NK-92 treated with Interleukin-12 subunit alpha and Interleukin-12 subunit beta, amount 100 ng/mL, for 24 hours (cell line): ENCODE measurements at places on chromosomes 7 and 10.

- DNase-seq, result no peak
Measured at GRCh38 chr7:25181532-25181931, 46.8 kb downstream of the NPVF start.

- no peak for DNase-seq
Measured at GRCh38 chr10:58952747-58953466, 223.5 kb upstream of the PHYHIPL start.

DNA sequence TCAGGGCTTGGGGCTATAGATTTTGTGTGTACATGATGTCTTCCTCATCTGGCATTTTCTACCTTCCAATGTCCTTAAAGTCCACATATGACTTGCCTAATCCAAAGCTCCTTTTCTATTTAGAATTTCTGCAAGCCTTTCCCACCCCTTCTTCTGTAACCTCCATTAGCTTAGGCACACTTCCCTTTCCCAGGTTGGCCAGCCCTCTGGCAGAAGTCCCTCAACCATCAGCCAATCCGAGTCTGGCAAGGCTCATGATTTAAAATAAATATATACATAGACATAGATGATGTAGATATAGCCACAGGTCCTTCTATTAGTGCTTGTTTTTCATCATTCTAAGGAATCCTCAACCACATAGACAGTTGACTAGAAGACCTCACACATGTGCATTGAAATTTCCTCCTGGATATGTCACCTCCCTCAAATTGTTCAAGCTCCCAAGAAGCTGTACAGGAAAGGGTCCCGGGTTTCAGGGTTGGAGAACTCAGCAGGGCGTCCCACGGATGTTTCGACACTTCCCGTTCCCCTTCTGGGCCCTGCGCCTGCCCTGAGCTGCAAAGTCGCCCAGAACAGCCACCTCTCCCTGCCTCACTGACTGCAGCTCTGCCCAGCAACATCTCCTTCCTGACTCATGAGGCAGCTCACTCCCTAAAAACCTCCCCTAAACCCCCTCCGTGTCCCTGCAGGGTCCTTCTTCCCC, 20.4 kb upstream of the PIK3AP1 start:
- no peak for DNase-seq

DNA sequence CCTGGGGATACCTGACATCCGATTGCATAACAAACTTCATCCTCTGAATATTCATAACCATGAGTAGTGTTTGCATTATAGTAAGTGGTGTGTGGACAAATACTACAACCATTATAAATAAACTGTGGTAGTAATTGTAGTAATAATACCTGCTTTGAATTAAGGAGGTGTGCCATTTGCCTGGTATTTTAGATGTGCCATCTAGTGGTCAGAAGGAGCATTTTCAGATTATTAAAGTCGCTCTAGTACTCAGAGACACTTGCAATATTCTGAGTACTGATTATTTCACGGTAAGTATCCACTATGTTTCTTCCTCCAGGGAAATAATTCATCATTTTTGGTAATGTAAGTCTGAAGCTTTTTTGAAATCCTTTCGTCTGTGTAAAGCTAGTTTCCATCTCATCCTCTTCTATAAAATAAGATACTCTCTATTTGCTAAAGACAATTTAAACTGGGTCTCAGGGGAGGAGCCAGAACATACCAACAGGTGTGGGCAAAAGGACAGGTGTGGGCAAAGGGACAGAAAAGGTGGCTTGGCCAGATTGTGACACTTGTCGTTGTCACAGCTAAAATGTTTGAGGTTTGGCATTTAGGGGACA, 115.3 kb upstream of the WDR11 start:
- DNase-seq, result no peak

DNA sequence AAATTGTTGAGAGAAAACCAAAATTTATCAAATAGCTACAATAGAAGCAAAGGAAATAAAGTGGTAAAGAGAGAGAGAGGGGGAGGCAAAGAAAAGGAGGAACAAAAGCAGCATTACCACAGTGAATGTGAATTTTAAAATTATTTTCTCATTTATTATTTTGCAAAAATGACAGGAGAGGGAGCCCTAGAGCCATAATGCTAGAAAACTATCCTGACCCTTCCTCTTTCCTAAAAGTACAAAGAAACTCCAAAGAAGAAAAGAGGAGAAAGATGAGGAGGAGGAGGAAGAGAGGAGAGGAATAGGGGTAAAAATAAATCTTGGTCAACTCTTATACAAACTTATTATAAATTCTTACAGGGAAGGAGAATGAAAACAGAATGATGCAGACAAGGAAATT, 921.5 kb downstream of the NRG3 start:
- DNase-seq, result no peak

- no peak for DNase-seq
Measured at GRCh38 chr7:94206295-94206694, 188.4 kb upstream of the COL1A2 start.

- no peak for DNase-seq
Measured at GRCh38 chr10:119166118-119166500, 595 bp upstream of the SFXN4 start.

GRCh38 chr10:102540023-102540422, 36.3 kb downstream of the SUFU start:
- DNase-seq, result no peak

- DNase-seq, result no peak
Measured at GRCh38 chr7:47571331-47572093, 10.4 kb downstream of the TNS3 start.

GRCh38 chr7:105764506-105764905, 111.9 kb downstream of the ATXN7L1 start:
- DNase-seq, result no peak

GRCh38 chr7:123075838-123076467, 80.5 kb upstream of the TAS2R16 start:
- DNase-seq, result no peak

DNA sequence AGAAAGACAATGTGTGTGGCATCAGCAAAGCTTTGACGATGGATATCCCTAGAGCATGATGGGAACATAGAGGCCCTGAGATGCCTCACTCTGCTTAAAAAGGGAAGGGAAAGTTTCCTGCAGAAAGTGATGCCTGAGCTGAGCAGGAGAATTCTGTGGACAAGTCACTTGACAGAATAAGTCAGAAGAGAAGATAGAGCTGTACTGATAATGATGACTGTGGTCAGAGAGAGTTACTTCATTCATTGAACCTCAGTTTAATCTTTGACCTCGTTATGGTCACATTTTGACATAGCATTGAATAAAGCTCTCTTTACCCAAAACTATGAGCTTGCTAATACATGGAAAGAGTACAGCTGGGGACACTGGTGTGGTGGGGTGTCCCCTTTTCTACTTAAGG, 7.6 kb downstream of the CUBN start:
- no peak for DNase-seq

DNA sequence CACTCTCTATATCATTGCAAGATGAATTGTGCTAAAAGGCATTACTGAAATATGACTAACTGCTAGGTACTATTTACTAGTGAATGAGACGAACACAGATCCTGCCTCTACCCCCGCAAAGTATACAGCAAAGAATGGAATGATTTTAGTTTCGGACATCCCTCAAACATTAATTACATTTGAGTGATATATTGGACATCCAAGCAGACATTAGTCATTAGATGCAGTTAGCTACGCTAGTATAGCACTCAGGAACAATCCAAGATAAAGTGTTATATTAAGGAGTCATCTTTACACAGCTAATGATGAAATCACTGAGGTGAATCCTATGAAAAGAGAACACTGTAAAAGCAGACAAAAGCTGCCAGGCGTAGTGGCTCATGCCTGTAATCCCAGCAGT, 7.3 kb upstream of the TAF3 start:
- DNase-seq, result no peak

- no peak for DNase-seq
Measured at GRCh38 chr10:99941942-99942820, 67.6 kb downstream of the DNMBP start.

DNA sequence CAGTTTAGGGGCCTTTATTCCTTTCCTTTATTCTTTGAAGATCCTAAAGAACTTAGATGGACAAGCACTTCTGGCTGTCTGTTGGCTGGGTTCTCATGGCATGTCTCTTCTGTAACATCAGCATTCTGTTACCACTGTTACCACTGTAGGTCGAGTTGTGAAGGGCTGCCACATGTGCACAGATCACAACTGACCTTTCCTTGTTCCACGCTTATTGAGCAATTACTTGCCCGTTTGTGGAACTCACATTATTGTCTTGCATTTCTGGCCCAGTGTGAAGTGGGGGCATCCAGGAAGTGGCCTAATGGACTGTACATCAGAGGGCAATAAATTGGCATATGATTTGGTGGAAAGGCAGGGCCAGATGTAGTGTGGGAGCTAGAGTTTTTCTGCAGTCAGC, 23.7 kb downstream of the GBF1 start:
- DNase-seq, result no peak

GRCh38 chr7:15905251-15906040, 219.0 kb upstream of the MEOX2 start:
- no peak for DNase-seq

DNA sequence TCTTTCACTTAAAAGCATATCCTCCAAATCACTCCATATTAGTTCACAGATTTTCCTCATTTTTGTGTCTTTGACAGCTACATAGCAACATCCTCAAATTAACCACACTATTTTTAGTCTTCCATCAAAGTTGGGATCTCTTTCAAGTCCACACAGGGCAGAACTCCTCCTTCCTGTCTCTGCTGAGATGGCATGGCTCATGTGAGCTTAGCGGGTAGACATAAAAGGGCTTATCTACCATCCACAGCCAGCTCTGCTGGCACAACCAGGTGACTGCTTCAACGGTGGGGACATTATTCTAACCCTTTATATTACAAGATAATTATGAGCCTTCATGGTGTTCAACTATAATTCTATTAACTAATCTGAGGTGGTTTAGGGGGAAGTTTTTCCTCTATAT, 35.5 kb downstream of the ICA1 start:
- no peak for DNase-seq

- DNase-seq, result no peak
Measured at GRCh38 chr10:32109603-32110002, 53.4 kb upstream of the KIF5B start.

DNA sequence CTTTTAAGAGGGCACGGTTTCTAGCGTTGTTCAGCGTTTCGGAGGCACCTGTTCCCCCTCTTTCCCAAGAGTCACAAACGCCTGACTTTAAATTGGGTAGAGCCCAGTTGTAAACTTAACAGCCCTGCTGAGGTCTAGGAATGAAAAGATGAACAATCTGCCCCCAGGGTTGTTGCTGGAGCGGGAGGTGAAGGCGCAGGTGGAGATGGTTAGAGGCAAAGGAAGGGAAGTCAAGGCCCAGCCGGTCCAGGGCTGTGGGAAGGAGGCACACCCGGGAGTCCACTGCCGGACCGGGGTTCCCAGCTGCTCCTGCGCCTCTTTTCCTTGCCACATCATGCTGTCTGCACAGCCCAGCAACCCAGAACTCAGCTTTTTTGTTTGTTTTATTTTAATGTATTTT, 770 bp downstream of the PRXL2A start:
- no peak for DNase-seq

GRCh38 chr7:124996778-124997177, 67.2 kb upstream of the POT1 start:
- no peak for DNase-seq

- DNase-seq, result no peak
Measured at GRCh38 chr7:114956702-114957101, 34.8 kb downstream of the MDFIC start.

GRCh38 chr7:132464740-132465139, 111.5 kb downstream of the PLXNA4 start:
- DNase-seq, result no peak

GRCh38 chr7:104650991-104651640, 322.7 kb downstream of the LHFPL3 start:
- no peak for DNase-seq

DNA sequence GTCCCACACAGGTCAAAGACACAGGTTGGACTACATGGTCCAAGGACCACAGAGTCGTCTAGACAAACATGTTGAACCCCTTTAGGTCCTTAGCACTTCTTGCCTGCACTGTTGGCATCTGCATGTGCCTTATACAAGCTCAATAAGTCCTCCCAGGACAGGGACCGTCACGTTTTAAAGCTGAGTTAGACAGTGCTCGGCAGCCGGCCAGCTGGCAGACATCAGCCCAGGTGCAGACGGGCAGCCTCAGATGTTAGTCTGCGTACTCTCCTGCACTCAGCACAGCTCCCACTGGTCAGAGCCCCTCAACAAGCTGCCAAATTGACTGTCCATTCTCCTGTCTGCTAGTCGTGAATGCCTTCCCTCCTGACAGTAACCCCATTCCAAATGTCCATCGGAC, 34.9 kb downstream of the PARP12 start:
- no peak for DNase-seq

GRCh38 chr7:52708846-52709245, 326.6 kb upstream of the POM121L12 start:
- no peak for DNase-seq

DNA sequence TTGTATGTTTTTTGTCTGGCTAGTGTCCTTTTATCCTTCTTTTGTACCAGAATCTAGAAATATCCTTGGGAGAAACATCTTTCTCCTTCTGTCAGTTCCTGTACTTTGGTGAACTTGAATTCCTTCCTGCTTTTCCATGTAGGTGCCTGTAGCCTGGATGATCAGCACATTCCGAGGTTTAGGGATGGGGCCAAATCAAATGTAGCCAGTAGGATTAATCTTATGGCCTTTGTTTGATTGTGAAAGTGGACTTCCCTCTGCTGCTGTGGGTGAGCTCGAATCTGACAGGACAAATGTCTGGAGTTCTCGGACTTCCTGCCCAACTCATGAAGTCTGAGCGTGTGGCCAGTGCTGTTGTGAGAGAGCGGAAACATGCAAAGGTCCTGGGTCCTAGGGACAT, 33.2 kb upstream of the NAMPT start:
- no peak for DNase-seq

DNA sequence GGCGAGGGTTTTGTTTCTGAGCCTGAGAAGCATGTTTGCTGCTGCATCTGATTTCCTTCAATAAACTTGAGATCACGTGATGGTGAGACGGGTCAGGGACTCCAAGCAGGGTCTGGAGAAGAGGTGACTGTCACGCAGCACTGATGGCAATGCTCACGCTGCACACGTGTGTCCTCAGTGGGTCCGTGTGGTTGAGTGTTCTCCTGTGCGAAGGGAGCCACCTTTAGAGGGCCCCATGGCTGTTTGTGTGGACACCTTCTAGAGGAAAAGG, 100.4 kb downstream of the WDR37 start:
- DNase-seq, result no peak

GRCh38 chr10:27446091-27446918, 57.8 kb upstream of the RAB18 start:
- DNase-seq, result no peak

DNA sequence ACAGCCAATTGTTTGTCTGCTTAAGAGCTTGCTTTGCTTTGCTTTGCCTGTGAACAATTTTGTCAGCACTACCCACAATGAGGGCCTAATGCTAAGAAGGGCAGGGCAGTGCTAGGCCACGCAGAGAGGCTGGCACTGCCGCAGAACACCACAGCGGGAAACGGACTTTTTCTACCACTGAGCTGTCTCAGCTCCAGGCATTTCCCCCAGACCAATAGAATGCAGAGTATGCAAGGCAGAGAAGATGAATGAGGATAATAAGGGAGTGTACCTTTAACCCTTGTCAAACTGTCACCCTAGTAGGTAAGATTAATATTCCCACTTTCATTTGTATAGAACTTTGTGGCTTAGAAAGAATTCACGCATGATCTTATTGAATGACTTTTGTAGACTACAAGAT, 104.5 kb downstream of the SH3PXD2A start:
- DNase-seq, result no peak
